ENCODE measurements at places on chromosomes 7 and 10.

DNA sequence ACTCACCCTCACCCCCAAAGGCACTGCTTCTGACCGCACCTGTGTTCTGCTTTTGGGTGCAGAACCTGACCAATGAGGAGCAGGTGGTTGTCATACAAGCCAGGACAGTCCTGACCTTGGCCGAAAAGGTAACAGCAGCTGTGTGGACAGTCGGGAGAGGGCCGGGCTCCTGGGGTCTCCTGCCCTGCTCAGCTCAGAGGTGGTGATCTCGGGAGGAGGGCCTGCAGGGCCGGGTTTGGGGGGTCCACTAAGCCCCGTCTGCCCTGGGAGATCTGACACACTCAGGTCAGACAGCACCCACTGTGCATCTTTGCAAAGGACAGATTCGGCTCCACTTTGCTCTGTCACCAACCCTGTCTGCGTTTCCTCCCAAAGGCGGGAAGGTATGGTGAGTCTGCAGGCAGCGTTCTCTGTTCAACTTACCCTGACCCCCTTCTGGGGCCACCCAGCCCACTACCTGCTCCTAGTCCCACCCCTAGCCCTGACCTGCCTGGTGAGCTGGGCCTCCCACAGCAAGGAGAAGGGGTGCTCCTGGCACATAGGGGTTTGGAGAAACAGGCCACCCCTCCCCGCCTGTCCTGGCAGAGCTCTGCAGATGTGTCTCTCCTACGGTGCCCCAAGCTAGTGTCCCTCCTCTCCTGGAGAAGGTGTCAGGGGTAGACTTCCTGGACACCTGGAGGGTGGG lies 33.7 kb upstream of the DPYSL4 start:
- no peak for DNase-seq

GRCh38 chr7:22319424-22320403 lies 37.2 kb downstream of the RAPGEF5 start:
- no peak for DNase-seq

DNA sequence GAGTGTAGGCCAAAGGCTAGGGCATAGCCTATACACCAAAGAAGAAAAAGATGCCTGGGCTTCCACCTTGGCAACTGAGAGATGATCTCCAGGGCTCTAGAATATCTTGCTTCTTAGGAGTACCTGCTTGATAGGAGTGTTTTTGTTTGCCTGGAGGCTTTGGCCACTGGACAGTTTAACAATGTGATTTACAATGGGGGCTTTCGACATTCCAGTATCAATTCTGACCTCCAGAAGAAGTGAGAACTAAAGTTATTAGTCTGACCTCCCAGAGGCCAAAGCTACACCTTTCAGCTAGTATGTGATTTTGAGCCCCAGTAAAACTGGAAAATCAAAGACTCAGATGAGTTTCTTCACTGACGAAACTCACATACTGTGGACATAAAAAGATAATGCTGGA lies 96.1 kb downstream of the JMJD1C start:
- DNase-seq: no peak

DNA sequence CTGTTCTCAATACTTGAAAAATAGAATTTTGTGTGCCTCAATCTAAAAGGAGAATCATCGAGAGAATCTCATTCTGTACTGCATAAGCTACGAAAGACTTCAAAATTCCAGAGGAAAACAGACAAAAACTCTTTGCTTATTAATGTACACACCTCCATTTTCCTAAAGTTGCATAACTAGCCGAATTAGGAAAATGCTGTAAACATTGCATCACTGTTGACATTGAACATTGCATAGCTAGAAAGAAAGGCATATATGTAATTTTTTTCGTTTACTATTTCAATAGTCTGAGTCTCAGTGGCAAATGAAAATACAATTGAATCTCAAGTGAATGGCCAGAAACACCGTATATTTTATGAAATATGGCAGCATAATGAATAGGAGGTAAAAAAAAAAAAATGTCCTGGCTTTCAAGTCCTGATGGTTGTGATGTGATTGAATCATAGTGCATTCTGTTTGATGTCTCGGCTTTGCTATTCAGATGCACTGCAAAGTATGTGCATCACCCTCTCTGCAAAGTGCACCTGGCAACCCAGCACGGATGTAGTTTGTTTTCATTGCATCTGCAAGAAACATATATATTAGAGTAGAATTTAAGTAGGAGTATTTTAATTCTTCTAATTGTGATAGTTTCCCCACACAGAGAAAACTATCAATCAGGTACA lies 196.7 kb downstream of the VTI1A start:
- no peak for DNase-seq

DNA sequence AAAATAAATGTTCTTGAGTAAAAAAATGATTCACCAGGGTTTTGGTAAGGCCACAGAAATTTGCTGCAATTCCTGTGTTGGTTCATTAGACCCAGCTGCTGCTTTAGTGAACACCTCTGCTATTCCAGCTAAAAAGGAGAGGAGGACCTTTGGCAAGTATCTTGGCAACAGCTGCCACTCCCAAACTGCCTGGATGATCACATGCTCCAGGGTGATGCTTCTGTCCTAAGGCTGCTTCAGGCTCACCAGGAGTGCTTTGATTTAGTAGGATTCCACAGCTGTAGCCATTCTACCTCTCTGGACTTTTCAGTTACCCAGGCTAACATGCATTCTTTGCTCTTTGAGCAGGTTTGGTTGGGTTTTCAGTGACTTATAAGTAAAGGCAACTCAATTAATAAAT lies 82.6 kb upstream of the NPVF start:
- DNase-seq: no peak

GRCh38 chr7:17408245-17408903 lies 109.9 kb downstream of the AHR start:
- no peak for DNase-seq

DNA sequence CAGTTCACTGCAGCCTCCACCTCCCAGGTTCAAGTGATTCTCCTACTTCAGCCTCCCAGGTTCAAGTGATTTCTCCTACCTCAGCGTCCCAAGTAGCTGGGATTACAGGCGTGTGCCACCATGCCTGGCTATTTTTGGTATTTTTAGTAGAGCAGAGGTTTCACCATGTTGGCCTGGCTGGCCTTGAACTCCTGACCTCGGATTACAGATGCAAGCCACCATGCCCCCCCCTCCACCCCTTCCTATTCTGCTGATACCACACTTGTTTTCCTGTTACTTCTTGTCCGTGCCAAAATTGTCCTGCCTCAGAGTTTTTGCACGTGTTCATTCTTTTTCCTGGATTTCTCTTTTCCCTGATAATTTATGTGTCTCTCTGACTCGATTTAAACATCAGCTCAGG lies 62.5 kb downstream of the R3HCC1L start:
- no peak for DNase-seq

- no peak for DNase-seq
Observed at GRCh38 chr7:55723621-55723941, 139.0 kb downstream of the SEPTIN14 start.

GRCh38 chr7:155211761-155212160 lies 85.9 kb upstream of the INSIG1 start:
- no peak for DNase-seq

GRCh38 chr10:29895456-29895855 lies 163.9 kb downstream of the JCAD start:
- DNase-seq: no peak

GRCh38 chr10:92081641-92082040 lies 158.1 kb downstream of the BTAF1 start:
- DNase-seq: no peak

DNA sequence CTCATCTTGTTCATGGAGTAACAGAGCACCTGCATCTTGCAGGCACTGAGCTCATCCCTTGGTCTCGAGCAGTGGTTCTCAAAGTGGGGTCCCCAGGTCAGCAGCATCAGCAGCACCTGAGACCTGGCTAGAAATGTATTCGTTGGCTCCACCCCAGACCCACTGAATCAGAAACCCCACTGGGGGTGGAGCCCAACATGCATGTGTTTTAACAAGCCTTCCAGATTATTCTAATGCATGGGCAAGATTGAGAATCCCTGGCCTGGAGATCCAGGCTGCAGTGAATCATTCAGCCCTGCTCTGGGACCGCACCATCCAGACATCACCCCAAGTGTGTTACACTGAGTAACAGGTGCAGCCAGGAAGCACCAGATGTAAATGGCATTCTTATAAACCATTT lies 85.1 kb upstream of the PPIF start:
- no peak for DNase-seq

GRCh38 chr7:133854739-133855138 lies 272.4 kb upstream of the LRGUK start:
- DNase-seq: no peak

DNA sequence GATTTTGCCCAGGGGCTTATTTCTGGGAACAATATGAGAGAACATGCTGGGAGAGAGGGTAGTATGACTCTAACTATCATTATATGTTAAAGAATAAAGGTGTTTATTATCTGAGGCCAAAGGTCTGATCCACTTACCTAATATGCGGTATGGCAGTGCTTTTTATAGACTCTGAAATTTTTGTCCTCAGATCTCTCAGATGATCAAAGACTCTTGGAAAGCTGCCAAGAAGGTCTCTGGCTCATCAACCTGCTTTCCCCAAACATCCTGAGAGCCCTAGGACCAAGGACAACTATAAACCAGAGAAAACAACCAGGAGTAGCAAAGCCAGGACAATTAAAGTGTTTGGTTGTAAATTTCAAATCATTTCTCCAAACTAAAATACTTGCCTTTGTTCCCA lies 255.7 kb upstream of the LRRN3 start:
- DNase-seq: no peak
